Posterior vena cava (tissue), 2 donors: ENCODE measurements at places on chromosomes 2 and 18. TPM values are rescaled to one million over a fixed set of nuclear protein-coding genes. Genes with fewer than 3 reads are reported as not detected.

Gene ABCG5
- total RNA-seq = not detected

DNA sequence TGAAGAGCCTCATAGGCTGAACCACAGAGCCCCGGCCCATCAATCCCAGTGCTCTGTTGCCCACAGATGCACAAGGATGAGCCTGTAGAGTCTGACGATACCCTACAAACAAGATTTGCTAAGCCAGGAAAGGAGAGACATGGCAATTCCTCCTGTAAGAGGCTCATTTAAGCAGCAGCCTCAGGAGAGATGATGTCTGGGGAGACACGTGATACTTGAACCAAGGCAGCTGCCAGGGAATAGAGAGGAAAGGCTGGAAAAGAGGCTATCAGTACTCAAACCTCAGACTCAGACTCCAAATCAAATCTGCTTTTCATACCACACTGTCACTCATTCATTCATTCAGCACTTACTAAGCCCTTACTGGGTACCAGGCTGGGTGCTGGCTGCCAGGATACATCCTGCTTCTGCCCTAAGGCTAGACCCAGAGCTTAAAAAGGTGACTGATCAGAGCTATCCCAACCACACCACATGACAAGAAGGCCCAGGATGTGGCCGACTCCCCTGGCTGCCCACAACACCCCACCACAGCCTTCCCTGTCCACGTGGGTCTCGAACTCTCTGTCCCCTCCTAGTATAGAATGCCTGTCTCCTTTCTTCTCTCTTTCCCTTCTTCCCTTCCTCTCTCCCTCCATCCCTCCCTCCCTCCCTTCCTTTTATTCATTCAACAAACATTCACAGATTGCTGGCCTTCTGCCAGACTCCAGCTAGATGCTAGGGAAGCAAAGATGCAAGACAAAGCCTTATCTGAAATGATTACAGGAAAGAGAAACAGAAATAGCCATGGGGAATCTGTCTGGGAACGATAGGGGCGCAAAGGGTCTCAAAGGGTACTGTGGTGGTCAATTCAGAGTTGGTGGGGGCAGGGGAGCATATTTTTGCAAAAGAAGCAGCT, 23.4 kb upstream of the KCNK3 start:
- DNase-seq = peak; percentile 19

GRCh38 chr2:174846218-174846617, 81.9 kb upstream of the CHRNA1 start:
- no peak for DNase-seq

Gene LINC00305
- total RNA-seq = not detected
